ENCODE measurements at places on chromosomes 13 and 19. TPM values are rescaled to one million over a fixed set of nuclear protein-coding genes. Genes with fewer than 3 reads are reported as not detected.

- DNase-seq, result no peak
These were observed 6.4 kb downstream of the CHST8 start for GRCh38 chr19:33627962-33628839.

DNA sequence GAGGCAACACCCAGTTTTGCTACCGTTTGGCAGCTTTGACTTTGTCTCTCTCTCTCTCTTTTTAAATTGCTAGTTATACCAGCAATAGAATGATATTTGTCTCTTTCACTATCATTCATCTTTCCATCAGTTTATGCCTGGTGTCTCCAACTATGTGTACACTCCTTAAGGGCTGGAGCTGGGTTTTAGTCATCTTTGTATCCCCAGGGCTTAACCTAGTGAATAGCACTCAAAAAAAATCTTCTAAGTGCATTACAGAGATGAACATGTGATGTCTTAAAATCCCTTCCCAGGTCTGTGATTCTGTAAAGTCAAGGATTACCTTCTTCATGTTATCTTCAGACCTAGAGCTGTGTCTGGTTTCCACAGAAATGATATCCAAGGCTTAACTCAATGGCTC, 7.8 kb upstream of the UBL3 start:
- DNase-seq, result no peak

DNA sequence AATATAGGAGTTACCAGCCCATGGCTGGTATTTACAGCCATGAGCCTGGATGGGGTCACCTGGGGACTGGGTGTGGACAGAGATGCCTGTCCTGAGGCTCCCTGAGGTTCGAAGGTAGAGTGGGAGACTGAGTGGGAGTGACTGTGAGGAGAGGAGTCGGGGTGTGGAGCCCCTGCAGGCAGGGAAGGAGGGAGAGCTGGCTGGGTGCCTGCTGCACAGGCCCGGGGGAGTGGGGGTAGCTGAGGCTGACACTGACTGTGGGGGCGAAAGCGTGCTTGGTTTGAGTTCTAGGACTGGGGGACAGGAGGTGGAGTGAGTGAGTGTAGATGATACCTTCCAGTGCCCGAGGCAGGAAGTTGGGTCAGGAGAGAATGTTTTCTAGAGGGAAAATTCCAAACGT, 7.1 kb downstream of the RAB11B start:
- DNase-seq, result no peak

Gene IGFL2
- 0.31 TPM for total RNA-seq

Gene CGB2
- total RNA-seq, result not detected

Data from occipital lobe (tissue), 3 donors.